Mucosa of gallbladder (tissue), 1 donor: ENCODE measurements at places on chromosomes 3 and 15.

DNA sequence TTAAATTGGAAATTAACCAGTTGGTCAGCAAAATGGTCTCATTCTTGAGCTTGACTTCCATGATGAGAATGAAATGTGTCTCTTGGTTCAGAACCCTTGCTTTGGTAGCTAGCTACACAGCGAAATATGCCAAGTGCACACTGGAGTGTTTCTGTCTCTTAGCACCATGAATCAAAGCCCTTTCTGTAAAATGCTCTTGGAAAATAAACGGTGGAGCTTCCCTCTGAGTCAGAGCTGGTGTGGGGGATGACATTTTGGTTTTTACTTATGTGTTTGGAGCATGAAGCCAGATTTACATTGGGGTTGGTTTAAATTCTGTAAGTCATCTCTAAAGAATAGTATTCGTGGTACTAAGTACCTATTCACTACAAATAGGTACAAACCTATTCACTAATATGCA, 85.1 kb upstream of the NANOGP8 start:
- DNase-seq = no peak

DNA sequence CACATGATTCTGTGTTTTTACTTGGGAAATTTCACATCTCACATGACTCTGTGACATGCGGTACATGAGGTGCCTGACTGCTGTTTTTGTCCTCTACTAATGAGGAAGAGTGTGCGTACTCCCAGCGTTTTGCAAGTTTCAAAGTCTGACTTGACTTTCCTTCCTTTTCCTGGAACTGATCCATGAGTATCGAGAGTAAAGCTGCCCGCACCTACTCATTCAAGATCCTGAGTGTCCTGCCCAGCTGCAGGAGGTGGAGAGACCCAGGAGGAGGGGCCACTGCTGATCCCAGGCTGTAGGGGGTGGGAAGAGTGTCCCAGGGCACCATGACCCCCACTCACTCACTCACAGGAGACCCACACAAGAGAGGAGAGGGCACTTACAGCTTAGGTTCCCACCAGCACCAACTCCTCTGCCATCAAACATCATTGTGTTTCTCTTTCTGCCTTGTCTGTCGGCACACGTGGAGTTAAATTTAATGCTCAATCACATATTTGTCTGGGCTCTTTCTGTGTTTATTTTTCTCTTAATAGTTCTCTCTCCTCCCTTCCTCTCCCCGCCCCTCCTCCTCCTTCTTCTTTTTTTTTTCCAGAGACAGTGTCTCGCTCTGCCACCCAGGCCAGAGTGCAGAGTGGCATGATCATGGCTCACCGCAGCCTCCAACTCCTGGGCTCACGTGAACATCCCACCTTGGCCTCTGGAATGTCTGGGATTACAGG, 1.4 kb downstream of the CCR5AS start:
- peak; percentile 75 for DNase-seq

DNA sequence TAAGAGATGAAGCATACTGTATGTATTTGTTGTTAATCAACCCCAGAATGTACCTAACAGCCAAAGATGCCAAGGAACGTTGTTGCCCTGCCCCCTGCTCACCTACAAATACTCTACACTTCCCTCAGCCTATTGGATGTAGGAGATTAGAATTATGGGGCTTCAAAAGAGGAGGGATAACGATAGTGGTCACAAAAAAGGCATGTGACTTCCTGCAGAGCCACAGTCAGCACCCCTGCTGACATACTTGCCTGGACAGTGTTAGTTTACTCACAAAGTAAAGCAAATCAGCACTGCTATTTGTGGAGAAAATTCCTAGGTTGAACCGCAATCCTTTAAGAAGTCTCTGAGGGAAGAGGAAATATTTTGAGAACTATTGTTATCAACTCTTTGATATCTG, 37.9 kb downstream of the PARP15 start:
- DNase-seq = no peak

DNA sequence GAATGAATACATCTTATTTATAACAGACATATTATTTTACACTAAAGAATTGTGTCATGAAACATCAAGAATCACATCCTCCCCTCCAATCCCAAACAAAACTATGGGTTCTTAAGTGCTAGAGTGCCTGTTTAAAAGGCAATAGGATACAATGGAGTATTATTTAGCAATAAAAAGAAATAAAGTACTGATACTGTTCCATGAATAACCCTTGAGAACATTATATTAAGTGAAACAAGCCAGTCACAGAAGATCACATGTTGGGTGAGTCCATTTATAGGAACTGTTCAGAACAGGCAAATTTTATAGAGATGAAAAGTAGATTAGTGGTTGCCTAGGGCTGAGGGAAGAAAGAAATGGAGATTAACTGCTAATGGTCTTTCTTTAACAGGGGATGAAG, 86.5 kb downstream of the ANKRD28 start:
- DNase-seq = no peak

DNA sequence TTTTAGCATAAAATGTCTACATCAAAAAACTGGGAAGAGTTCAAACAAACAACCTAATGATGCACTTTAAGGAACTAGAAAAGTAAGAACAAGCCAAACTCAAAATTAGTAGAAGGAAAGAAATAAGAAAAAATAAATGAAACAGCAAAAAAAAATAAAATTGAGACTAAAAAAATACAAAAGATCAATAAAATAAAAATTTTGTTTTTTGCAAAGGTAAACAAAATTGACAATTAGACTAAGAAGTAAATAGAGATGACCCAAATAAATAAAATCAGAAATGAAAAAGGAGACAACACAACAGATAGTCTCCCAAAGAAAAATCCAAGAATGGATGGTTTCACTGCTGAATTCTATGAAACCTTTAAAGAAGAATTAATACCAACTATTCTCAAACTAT, 89.6 kb upstream of the MME start:
- no peak for DNase-seq

GRCh38 chr3:108251265-108251664, 29.0 kb upstream of the IFT57 start:
- DNase-seq = peak; percentile 45
